ENCODE measurements at places on chromosomes 6 and 20. TPM values are rescaled to one million over a fixed set of nuclear protein-coding genes. Genes with fewer than 3 reads are reported as not detected.

Gene TFAP2A
- polyA plus RNA-seq = 8.4 TPM

Gene SLC17A3
- not detected for polyA plus RNA-seq

Gene EYA2
- polyA plus RNA-seq = 0.14 TPM

Gene STMND1
- polyA plus RNA-seq = not detected

Gene LTA
- not detected for polyA plus RNA-seq

Gene MEP1A
- polyA plus RNA-seq = not detected

Gene FRS3
- 1.7 TPM for polyA plus RNA-seq

Gene TDRD6
- not detected for polyA plus RNA-seq

Gene CPXM1
- polyA plus RNA-seq = not detected

Gene PROCR
- 38.7 TPM for polyA plus RNA-seq

Gene ALDH8A1
- polyA plus RNA-seq = not detected

Gene MAP7
- polyA plus RNA-seq = 0.79 TPM

Gene ENPP5
- 0.24 TPM for polyA plus RNA-seq

Gene EXOC2
- 18.5 TPM for polyA plus RNA-seq

Gene FITM2
- 7.1 TPM for polyA plus RNA-seq

Measured in GM23248 (cell line).